GM04503 (cell line): ENCODE measurements at places on chromosomes 6 and 20.

GRCh38 chr6:4023240-4023639 is 55.7 kb downstream of the FAM217A start:
- no peak for DNase-seq

DNA sequence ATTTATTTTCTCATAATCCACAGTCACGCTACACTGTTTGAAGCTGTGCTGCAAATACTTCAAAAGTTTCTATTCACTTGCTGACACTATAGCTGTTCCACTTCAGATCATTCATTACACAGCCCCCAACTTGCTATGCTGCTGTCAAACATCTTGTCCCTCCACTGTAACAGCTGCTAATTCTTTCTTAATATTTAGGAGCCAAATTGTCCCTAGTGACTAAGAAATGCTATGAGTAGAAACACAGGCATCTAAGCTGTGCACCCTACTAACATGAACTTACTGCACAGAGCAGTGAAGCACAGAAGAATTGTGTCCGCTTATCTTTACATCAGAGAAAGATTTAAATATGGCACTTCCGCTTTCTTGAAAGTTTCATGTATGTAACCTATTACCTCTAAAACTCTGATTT is 91.3 kb downstream of the PDE10A start:
- DNase-seq = no peak

- DNase-seq = no peak
These were observed 26.1 kb downstream of the SPATA2 start for GRCh38 chr20:49889001-49889934.

DNA sequence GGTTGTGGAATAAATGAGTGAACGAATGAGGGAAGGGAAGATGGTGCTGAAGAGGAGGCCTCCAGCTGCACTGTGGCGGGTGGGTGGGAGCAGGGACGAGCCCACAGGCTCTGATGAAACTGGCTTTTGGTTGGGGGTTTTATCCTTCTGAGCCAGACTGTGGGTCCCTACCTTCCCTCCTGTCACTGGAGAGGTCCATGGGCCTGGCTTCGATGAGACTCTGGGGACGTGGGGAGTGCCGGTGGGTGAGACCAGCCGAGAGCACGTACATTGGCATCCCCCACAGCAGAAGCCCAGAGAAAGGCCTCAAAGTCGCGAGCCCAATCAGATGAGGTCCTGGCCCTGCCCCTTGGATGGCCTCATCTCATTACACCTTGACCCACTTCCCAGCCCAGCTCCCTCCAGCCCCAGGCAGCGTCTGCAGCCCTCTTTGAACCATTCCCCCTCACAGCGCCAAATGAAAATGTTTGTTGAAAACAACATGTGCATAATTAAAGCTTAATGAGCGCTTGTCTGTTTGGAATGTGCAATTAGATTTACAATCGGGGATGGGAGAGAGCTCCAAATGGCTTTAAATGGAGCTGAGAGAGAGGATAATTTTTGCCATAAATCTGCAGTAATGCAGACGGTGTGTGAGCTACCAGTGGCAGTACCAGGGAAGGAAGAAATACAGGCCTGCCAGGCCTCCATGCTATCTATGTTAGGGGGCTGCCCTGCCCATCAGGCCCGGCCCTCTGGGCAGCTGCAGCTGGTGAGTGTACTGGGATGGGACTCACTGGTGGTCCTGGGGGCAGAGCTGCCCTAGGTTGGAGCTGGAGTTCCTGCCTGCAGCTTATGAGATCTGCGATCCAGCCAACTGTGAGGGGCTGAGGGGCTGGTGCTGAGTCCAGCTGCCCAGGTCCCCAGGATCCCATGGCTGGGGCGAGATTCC is 47.2 kb downstream of the TOX2 start:
- DNase-seq = no peak

- no peak for DNase-seq
These were observed 102.1 kb downstream of the ATP9A start for GRCh38 chr20:51666126-51666525.

DNA sequence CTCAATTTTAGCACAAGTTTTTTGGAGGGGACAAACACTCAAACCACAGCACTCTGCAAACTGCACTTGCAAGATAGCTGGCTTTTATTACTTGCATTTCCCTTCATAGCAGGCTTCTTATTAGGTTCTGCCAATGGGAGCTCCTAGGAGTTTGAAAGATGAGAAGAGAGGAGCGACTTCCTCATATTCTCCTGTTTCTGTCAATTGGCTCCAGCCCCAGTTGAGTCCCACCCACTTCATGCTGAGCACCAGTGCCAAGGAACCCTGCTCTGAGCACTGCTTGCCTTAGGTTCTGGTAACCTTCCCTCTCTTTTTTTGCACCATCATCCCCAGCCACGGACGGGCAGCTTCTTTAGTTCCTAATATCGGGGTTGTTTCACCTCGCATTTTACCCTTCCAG is 67.9 kb downstream of the PSMB1 start:
- DNase-seq = no peak

GRCh38 chr6:158718461-158719046 is 68.7 kb downstream of the SYTL3 start:
- no peak for DNase-seq

GRCh38 chr6:34743625-34744293 is 13.5 kb upstream of the SNRPC start:
- DNase-seq = no peak

GRCh38 chr6:89138173-89138572 is 7.7 kb upstream of the PM20D2 start:
- DNase-seq = no peak

DNA sequence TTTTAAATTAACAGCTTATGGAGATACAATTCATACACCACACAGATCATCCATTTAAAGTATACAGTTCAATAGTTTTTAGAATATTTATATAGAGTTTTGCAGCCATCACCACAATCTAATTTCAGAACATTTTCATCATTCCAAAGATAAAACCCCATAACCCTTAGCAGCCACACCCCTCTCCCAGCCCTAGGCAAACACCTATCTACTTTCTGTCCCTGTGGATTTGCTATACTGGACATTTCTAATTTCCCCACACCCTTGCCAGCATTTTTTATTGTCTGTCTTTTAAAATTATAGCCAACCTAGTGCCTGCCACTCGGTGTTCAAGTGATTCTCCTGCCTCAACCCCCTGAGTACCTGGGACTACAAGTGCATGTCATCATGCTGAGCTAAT is 23.0 kb upstream of the AKAP7 start:
- no peak for DNase-seq

DNA sequence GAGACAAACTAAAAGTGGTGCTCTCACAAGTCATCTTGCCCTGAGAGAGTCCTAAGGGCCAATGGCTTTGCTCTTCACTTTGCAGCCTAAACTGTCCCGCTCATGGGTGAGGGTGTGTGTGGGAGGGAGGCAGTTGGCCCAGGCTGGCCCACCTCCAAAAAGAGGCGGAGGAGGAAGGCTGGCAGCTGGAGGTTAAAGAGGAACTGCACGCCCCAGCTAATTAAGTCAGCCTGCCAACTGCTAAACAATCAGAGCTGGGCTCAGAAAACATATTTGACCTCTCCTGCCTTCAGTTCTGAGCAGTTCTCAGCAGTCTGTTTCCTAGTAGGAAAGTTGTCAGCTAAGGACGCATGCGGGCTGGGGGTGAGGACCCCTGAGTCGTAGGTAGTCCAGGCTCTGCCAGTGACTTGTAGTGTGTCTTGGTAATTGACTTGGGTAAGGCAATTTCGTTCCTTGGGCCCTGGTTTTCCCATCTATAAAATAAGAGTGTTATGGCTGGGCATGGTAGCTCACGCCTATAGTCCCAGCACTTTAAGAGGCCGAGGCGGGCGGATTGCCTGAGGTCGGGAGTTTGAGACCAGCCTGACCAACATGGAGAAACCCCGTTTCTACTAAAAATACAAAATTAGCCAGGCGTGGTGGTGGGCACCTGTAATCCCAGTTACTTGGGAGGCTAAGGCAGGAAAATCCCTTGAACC is 17.0 kb downstream of the GSS start:
- DNase-seq = no peak

DNA sequence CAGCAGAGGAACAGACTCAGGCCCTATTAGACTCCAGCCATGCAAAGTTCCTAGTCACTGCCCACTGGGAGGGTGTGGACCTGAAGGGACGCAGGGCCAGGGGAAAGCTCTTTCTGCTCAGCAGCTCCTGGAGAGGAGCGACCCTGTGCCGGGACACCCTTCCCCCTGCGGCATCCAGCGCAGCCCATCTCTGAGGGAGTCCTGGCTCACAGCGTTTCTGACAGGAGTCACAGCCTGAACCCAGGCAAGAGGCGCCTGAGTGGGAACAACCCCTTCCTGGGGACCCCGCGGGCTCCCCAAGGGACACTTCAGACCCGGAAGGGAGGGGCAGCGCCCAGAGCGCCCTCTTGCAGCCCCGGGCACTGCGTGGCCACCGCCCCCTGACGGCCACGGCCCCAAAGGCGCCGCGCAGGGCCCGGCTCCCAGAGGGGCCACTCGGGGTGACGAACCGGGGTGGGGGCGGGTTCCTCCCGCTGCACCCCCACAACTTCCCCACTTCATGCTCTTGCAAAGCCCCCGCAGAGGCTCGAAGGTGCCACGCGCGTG is 862 bp downstream of the UCKL1 start:
- DNase-seq = no peak

DNA sequence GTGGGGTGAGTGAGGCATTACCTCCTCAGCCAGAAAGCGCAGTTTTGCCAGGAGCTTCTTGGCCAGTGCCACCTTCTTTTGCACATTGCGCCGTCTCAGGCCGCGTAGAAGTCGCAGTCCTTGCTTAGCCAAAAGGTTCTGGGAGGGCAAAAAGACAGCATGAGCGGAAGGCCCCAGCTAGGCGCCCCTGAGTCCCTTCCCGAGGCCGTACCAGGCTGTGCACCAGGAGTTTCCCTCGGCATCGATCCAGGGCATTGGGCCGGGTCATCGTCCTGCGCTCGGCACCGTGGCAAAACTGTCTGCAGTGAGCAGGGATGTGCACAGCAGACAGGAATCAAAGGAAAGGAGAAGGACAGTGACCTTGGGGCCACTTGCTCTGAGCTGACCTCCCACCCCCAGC is 20.2 kb upstream of the SPAG4 start:
- no peak for DNase-seq

- DNase-seq = no peak
These were observed 23.0 kb downstream of the ZBP1 start for GRCh38 chr20:57596998-57597939.

DNA sequence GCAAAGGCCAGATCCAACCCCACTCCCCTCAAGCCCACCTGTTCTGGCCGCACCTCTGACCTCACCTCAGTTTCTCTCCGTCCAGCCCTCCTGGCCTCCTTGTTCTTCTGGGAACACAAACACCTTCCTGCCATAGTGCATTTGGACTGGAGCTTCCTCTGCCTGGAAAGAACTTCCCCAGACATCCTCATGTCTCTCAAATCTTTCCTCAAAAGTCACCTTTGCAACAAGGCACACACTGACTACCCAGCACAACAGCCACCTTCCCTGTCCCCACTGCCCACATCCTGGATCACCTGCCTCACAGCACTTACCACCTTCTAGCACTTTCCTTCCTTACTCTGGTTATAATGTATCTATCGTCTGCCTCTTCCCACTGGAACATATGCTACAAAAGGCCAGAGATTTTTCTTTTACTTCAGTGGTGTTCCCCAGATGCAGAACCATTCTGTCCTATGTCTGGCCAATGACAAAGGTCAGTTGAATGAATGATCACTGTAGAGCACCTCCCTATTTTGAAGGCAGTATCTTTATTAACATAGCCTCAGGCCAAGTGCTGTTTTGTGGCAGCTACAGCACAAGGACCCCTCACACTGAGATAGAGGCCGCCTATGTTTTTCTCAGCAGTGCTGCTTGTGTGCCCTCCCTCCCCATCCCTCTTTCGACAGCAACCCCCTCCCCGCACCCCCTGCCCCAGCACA is 4.1 kb downstream of the HLA-B start:
- DNase-seq = no peak

DNA sequence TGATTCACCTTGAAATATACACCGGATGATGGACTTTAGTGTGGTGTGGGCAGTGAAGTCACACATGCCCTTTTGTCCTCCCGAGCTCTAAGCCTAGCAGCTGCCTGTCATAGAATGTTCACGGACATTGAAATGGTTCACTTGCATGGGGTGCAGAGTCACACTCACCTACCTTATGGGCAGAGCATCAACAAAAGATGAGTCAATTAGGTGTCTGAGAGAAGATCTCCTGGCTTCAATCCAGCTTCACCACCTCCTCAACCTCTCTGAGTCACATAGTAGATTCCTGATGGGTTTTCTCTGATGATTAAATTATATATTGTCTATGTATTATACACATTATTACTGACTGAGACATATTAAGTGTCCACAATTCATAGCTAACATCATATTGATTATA is 48.1 kb upstream of the HLA-E start:
- no peak for DNase-seq

DNA sequence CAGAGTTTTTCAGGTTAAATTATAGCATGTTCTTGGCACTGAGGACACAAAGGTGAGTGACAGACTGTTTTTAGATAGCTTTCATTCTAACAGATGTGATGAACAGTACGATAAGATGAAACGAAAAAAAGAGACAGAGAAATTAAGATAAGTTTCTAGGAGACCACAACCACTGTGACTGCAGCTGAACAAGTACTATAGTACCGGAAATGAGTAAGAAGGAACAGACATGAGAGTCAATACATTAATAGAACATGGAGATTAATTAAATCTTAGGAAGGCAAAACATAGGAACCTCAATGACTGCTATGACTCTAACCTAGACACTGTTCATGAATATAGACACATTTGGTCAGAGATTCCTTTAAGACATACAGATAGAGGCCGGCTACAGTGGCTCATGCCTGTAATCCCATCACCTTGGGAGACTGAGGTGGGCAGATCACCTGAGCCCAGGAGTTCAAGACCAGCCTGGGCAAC is 40.2 kb downstream of the HBS1L start:
- DNase-seq = no peak

GRCh38 chr6:156866220-156867015 is 89.2 kb downstream of the ARID1B start:
- DNase-seq = no peak

DNA sequence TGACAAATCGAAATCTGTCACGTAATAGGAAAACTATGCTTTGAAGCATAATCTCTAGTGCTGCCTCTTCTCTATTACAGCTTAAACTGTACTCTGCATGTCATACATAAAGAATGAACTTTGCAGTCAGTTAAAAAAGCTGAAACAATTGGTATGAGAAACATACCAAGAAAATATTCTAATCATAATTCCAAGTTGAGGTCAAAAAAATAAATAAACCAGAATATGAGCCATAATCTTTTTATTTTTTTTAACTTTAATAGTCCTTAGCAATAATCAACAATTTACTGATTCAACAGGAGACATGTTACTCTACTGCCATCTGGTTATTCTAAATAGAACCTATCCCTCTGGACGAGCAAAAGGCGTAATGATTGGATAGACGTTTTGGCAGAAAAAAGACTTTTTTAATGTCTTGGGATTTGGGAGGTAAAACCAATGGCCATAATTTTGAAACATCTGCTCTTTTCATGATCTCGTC is 224.4 kb upstream of the FLRT3 start:
- DNase-seq = peak; percentile 14

GRCh38 chr6:168050881-168051586 is 28.0 kb downstream of the FRMD1 start:
- DNase-seq = no peak

GRCh38 chr6:46190889-46191288 is 20.1 kb upstream of the ENPP5 start:
- no peak for DNase-seq
